ENCODE measurements at places on chromosomes 7 and 10. TPM values are rescaled to one million over a fixed set of nuclear protein-coding genes. Genes with fewer than 3 reads are reported as not detected.

Gene VSTM4
- 25.1 TPM for total RNA-seq

Gene UCMA
- not detected for total RNA-seq

- peak; percentile 95 for ATAC-seq
These were observed at the start of gene TOMM7 for GRCh38 chr7:22822486-22823141. TOMM7 (minus strand) TSS chr7:22822849; CDS start chr7:22822779, 70 bp downstream.

DNA sequence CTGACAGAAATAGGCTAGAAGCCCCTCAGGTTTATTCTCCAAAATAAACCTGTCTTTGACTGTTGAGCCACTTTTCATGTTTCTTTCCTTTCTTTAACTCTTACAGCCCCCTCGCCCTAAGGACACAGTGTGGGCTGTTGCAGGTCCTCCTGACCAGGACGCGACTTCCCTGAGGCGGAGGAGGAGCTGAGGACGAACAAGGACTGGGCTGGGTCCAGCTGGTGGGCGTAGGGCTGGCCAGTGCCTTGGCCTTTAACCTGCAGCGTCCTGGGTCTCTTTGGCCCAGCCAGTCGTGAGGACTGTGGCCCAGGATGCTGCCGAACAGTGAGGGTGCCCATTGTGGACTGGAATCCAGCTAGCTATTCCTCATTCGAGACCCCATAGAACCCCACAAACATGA is 13.4 kb upstream of the BMS1 start:
- no peak for ATAC-seq

- no peak for ATAC-seq
These were observed 7.6 kb downstream of the CALCR start for GRCh38 chr7:93566876-93567275.

DNA sequence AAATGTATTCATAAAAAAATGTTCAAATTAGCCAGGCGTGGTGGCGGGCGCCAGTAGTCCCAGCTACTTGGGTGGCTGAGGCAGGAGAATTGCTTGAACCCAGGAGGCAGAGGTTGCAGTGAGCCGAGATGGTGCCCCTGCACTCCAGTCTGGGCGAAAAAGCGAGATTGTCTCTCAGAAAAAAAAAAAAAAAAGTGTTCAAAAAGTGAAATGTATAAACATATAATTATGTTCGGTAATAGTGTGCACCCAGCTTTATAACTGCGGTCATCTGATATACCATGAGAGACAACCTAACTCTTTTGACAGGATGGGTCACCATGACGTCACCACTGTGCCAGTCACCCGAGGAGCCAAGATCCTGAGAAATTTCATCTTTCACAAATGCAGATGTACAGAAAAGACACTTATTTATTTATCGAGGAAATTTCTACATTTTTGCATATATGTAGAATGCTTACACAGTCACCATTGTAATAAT is 594 bp upstream of the RP9 start:
- ATAC-seq, result no peak
